ENCODE measurements at places on chromosomes 6 and 20.

DNA sequence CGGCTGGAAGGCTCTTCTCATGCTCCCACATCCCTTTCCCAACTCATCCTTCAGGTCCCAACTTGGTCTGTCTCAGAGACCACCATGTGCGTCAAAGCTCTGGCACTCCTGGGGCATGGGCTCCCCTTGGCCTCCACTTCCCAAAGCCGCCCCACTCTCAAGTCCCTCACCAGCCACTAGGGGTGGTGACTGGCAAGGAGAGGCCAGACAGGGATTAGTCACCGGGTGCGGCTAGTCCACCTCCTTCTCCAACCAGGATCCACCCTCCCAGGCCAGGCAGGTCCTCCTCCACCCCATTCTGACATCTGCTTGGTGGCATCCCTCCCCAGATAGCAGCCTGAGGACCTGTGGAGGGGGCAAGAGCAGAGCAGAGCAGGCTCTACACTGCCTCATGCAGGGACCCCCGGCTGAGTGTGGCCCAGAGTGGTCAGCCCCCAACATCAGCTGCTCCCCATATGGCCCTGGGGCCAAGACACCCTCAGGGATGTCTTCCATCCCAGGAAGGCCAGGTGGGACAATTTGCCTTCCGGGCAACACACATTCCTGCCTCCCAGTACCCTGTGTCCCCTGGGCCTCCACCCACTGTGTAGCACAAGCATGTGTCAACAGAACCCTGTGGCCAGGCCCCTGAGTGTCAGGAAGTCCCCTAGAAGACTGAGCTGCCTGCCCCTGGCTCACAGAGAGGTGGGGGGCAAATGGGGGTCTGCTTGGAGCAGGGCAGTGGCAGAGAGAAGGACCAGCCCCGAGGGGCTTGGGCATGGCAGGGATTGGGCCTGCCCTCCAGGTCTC is 29.2 kb downstream of the YTHDF1 start:
- DNase-seq, result no peak

GRCh38 chr6:35419417-35419816 is 32.7 kb upstream of the FANCE start:
- DNase-seq, result no peak

DNA sequence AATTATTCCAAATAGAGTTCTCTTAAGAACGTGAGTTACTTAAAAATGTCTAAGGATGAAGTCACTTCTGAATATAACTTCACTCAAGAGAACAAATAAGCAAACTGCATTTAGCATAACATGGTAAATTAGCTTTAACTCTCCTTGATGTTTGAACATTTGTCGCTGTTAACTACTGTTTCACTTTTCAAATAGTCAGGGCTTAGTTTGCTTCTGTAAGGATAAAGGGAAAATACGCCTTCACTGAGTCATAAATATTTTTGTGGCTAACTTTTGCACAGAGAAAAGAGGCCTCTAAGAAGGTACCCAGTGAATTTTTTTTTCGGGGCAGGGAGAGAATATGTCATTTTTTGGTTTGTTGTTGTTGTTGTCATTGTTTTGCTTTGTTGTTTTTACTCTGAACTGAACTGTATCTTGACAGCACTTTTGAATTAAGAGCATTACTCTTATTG is 8.1 kb downstream of the PTPN1 start:
- no peak for DNase-seq

DNA sequence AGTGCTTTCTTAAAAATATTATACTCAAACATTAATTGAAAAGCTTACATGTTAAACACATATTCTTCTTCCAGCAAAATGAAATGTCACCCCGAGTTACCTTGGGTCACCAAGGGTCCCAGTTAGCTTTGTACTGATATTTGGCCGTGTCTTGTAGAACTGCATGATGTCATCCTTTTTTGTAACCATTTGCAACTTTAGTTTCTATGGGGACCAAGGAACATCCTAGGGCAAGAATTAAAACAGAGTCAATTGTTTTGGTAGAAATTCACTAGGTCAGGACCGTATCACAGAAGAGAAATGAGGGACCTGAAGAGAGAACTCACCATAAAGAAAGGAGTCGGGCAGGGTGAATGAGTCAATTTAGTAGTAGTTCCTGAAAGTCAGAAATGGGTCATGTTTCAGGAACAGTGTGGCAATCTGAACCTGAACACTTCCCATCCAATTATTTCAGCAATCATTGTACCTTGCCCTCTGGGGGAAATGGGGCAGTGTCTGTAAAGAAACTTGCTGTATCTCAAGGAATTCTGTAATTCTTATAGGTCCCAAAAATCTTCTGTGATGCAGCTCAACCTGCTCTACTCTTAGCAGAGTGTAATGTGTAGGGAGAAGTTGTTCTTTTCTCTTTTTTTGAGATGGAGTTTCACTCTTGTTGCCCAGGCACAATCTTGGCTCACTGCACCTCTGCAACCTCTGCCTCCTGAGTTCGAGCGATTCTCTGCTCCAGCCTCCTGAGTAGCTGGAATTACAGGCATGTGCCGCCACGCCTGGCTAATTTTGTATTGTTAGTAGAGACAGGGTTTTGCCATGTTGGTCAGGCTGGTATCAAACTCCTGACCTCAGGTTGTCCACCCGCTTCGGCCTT is 5.3 kb upstream of the AKAP7 start:
- DNase-seq, result no peak

GRCh38 chr6:7389162-7389450 is 436 bp downstream of the CAGE1 start:
- no peak for DNase-seq

Data from KG1 (cell line).